ENCODE measurements at places on chromosomes 5 and 9.

GRCh38 chr5:72951671-72952468 lies 4.0 kb upstream of the FCHO2 start:
- DNase-seq: no peak

GRCh38 chr5:139912158-139912557 lies 116.5 kb downstream of the PSD2 start:
- no peak for DNase-seq

GRCh38 chr9:82356871-82357270 lies 368.3 kb downstream of the SPATA31D1 start:
- no peak for DNase-seq

GRCh38 chr5:53453898-53454718 lies 26.3 kb upstream of the FST start:
- DNase-seq: no peak

DNA sequence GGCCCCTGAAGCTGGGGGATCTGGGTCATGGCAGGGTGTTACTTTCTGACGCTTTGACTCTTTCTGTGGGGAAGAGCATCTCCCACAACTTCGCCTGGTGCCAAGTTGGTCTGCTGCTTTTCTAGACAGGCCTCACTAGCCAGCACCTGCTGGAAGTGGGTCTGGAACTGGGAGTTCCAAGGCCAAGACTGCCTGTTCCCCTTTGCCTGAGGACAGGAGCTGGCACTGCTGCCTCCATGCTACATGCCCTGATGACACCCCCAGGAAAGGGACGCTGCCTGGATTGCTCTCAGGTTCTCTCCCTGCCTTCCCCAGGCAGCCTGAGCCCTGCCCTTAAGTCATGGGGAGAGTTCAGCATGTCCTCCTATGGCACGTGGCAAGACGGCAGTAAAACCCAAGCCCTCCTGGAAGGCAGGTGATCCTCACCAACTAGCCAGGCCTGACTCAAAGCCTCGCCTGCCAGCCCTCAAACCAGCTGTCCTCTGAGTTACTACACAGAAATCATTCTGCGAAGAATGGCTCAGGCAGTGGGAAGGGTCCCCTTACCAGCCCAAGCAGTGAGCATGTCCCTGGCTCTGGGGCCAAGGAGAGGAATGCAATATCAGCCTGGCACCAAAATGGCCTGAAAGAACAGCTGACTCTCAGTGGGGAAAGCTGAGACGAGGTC lies 35.8 kb downstream of the SEC61B start:
- DNase-seq: no peak

GRCh38 chr5:32520972-32521371 lies 64.4 kb upstream of the SUB1 start:
- no peak for DNase-seq

DNA sequence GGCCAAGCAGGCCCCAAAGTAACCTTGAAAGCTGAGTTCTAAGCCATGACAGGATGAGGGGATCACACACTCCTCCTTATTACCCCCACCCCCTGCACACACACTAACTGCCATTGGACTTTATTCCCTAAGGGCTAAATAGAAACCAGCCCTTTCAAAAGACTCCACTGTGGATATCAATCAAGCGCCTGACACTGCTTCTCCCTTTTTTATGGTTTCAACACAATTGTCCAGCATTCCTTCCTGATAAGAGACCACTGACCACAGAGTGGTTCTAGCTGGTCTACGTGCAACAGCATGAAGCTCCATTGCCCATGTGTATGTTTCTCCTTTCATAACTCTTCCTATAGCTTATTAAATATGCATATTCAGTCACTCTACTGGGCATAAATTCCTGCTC lies 34.7 kb downstream of the PAEP start:
- no peak for DNase-seq

DNA sequence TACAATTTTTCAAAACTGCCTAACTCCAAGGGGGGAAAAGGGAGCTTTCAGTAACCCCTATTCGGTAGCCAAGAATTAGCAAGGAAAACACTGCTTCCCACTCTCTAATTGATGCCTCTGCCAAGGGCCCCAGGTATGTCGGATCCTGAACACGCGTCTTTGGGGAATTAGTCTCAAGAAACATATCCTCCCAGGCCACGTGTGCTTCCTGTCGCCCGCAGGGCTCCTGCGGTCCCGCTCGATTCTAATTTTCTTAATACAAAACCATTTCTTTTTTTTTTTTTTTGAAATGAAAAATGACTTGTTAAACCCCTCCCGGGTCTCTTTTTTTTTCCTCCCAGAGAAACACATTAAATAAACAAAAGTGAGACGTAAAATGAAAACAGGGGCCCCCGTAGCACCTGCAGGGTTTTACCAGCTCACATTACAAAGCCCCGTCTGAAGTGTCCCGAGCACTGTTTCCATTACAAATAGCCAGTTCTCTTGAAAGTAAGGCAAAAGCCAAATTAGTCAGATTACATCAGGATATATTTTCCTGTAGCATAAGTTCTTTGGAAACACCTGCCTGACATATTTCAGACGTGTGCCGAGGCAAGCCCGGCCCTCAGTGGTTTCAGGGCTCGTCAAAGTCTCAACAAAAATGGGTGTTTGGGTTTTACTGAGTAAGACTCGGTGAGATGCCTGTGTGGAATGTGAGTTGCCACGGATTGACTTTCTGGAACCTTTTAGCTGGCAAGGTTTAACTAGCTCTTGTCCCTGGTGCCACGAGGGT lies 21.5 kb downstream of the SMIM23 start:
- DNase-seq: no peak
